NCI-H460 (cell line): ENCODE measurements at places on chromosomes 16 and 17. TPM values are rescaled to one million over a fixed set of nuclear protein-coding genes. Genes with fewer than 3 reads are reported as not detected.

TBC1D16 gene
- total RNA-seq: 12.3 and 12.4 TPM in 2 replicates

C1QL1 gene
- total RNA-seq: 0.72 and 0.84 TPM in 2 replicates

DNA sequence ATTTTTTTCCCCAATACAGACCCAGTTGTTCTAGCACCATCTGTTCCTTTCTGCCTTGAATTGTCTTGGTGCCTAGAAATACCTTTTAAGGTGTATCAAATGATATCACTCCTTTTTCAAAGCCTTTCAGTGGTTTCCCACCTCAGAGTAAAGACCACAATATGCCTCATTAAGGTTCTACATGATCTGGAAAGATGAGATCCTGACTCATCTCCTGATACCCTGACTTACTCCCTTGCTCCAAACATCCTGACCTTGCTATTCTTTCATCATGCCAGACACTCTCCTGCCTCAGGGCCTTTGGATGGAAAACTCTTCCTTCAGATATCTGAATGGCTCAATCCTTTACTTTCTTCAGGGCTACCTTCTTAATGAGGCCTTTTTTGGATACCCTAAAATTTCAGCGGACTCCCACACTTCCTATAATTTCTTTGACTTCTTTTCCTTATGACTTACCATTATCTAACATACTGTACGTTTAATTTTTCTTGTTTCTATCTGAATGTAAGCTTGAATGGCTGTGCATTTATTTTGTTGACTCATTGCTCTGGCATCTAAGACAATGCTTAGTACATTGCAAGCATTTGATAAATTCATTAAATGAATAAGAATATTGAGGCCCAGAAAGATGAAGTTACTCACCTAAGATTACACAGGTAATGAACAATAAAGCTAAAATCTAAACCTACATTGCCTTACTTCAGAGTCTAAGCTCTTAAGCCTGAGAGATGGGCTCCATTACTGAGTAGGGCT lies 19.2 kb downstream of the FLOT2 start:
- DNase-seq: no peak

- DNase-seq: no peak
Measured at GRCh38 chr16:48244863-48245195, 729 bp downstream of the LONP2 start.

- DNase-seq: no peak
Measured at GRCh38 chr16:6104428-6104827, 1006.8 kb upstream of the EEF2KMT start.
